Breast epithelium (tissue), 4 donors: ENCODE measurements at places on chromosomes 16 and 17.
A peak's percentile ranks its signal among the peaks of the same experiment; 100 is the strongest.

DNA sequence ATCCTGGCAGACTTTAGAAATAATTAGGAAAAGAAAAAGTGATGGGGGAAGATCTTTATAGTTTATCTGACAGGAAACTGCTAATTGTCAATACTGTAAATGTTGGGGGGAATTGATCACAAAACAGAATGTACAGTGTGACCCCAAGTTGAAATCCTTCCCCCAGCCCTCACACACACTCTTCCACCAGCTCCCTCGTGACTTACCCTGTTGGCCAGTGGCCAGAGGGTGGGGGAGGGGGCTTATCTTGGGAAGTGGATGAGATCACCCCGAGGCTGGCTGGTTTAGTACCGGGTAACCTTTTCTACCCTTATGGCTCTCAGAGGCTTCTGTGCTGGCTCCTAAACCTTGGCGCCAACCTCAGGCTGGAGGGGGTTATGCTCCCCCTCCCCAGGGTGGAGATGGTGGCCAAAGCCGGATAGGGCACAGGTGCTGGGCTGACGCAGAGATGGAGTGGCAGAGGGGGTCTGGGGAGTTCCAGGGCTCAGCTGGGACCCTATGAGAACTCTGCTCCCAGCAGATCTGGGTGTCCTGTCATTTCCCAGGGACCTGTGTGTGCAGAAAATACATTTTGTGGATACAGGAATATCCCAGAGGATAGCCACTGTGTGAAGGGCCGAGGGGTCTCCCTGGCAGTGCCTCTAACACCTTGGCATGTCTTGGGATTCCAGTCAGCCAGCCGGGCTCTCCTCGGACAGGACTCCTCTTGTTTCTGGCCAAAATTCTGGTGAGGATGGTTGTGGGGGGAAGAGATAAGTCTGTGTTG lies 18.6 kb downstream of the CDH16 start:
- DNase-seq = peak; percentile 28

DNA sequence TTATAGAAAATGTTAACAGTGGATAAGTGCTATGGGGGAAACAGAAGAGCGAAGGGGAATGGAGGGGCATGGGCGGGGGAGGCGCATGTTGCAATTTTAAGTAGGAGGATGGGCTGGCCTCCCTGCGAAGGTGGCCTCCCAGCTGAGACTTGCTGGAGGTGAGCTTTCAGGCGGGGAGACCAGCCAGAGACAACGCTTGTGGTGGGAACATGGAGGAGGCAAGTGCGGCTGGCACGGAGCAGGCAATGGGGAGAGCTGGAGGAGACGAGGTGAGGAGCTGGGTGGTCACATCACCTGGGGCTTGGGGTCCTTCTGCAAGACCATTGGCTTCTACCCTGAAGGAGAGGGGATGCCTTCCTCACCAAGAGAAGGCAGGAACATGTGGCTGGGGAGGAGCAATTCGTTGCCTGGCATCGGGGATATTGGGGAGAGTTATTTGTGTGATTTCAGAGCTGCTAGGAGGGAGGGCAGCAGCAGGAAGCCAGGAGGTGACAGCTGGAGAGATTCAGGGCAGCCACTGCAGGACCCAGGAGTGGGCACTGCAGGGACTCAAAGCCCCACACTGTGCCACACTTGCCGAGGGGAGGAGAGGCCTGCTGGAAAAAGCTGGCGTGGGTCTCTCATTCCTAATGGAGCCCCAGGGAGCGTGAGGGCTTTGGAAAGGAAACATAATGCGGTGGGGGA lies 34.4 kb downstream of the PMFBP1 start:
- DNase-seq = no peak

- DNase-seq = no peak
Observed at GRCh38 chr16:35302859-35303258, 1843.4 kb downstream of the TP53TG3F start.

DNA sequence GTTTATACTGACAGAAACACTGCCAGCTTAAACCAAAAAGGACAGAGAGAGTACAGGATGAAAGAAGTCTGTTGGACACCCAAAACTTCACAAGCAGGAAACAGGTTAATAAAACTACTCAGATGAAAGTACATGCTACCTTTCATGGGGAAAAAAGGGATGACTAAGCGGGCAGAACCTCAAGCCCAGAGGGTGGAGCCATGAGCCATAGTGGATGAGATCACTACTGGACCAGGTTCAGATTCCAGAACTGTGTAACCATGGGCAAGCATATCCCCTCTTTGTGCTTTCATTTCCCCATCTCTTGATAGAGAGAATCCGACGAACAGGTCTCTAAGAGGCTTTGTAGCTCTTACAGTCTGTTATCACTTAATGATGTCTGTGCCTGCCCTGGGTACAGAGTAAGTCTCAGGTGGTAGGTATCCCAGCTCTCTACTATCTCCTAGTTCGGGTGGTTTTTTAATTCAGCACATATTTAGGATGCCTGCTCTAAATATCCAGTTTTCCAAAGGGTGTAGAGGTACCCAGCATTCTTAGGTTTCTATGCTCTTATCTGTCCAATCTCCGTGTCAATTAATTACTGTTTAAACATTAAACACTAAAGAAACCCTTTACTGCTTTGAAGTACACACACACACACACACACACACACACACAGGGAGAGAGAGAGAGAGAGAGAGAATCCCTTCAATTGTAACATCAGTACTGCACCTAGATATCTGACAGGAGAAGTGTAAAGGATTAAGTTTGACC lies 206.7 kb downstream of the ZNF423 start:
- no peak for DNase-seq

DNA sequence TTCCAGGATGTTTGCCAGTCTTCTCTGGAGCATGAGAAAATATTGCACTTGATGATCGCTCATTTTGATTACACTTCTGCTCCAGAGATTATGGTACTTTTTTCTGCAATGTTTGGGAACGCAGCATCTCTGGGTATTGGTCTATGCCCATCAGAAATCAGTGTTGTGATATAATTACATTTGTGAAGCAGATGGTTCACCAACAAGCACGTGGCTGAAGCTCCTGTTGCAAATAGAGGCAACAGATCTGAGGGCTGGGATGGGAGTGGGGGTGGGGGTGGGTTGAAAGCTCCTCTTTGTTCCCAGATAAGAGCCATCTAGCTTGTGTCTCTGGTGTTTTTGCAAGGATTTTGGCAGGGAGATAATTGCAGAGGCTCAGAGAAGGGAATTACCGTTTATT lies 252.3 kb downstream of the SHISA9 start:
- no peak for DNase-seq
